Aorta (tissue), 5 donors: ENCODE measurements at places on chromosomes 13 and 19. TPM values are rescaled to one million over a fixed set of nuclear protein-coding genes. Genes with fewer than 3 reads are reported as not detected.

Gene KIR3DL2
- total RNA-seq = not detected

Gene ZNF665
- total RNA-seq = 9.2 TPM

DNA sequence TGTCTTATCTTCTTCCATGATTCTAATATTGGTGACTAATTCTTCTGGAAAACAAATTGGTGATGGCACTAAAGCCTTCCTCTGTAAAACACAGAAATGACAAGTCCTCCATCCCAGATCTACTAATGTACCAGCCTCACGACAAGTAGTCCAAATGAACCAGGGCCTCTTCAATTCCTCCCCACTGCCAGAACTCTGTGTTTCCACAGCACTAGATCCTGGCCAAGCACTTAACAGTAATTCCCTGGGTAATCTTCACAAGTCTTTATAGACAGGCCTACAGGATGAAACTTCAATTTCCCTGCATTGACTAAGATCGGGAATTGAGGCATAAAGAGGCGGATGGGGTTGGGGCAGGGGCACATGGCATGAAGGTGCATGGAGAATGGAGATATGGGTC is 52.7 kb downstream of the SIAH3 start:
- DNase-seq = no peak
- no peaks in the 10 kb centered on the region for H3K36me3 ChIP-seq
- no peak overlapping the region for H3K27ac ChIP-seq

DNA sequence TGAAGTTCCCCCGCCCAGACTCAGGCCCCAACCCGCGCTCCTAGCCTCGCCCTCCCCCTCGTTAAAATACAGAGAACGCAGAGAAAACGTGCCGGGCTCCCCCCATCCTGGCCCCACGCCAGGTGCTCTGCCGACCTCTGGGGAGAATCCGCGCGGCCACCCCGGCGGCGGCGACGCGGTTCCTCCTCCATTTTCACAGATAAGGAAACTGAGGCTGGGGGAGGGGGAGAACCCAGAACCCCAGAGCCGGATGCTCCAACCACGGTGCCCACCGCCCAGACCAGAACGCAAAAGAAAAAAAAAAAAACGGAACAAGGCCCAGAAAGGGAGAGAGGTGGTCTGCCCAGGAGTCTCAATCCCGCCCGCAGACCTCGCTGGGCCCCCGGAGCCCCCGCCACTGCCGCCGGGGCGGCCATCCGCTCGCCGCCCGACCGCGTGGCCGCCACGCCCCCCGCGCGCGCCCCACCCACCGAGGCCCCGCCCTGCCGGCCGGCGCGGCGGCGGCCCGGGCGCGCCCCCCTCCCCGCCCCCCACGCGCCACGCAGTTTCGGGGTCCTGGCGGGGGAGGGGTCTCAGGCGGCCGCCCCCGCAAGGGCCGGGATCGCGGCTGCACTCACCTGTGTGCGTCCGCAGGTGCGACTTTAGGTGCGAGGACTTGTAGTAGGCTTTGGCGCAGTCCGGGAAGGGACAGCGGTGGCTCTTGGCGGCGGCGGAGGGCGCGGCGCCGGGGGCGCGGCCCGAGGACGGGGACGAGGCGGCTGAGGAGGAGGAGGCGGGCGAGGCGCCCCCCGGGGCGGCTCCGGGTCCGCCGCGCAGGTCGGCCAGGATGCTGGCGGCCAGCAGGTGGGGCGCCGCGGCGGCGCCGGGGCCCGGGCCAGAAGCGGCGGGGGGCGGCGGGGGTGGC is 703 bp downstream of the KLF16 start:
- no peak overlapping the region for H3K27ac ChIP-seq
- H3K36me3 ChIP-seq = no peaks in the 10 kb centered on the region
- no peaks in the 10 kb centered on the region for H3K27me3 ChIP-seq
- DNase-seq = peak; percentile 71

DNA sequence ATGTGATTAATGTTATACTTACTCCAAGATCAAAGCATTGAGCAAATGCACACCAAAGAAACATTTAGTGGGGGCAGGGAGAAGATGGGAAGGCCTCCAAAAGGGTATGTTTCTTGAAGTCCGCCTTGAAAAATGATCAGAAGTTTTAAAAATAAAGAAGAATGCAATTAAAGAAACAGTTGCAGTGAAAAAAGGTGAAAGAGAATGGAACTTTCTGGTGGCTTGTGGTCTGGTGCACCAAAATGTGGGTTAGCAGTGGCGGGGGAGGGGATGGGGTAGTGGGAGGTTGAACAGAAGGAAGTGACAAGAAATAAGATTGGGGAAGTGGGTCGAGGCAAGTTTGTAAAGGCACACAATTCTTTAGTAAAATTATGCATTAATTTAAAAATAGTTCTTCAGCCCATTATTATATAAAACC is 2.5 kb downstream of the LCP1 start:
- H3K27me3 ChIP-seq = no peaks in the 10 kb centered on the region
- peak; percentile 85 for DNase-seq
- H3K27ac ChIP-seq = no peak overlapping the region
- H3K4me3 ChIP-seq = no peak overlapping the region
- no peaks in the 10 kb centered on the region for H3K4me1 ChIP-seq

DNA sequence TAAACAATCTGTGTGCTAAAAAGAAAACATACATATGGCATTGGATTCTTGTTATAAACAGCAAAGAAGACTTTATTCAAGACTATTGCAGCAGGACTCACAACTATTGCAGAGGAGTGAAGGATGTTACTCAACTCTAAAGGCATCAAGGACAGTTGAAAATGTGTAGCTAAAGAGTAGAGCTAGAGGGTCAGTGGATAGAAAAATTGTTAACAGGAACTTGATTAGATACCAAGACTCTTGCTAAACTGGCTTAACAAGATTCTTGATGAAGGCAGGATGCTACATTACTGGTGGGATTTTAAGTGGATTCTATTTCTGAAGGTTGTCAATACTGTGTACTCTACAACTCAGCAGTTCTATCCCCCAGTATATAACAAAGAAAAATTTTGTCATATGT is 1183.3 kb downstream of the SLITRK1 start:
- H3K27me3 ChIP-seq = no peaks in the 10 kb centered on the region
- no peak for DNase-seq
- H3K36me3 ChIP-seq = no peaks in the 10 kb centered on the region
- H3K27ac ChIP-seq = no peak overlapping the region
- no peaks in the 10 kb centered on the region for H3K4me1 ChIP-seq

DNA sequence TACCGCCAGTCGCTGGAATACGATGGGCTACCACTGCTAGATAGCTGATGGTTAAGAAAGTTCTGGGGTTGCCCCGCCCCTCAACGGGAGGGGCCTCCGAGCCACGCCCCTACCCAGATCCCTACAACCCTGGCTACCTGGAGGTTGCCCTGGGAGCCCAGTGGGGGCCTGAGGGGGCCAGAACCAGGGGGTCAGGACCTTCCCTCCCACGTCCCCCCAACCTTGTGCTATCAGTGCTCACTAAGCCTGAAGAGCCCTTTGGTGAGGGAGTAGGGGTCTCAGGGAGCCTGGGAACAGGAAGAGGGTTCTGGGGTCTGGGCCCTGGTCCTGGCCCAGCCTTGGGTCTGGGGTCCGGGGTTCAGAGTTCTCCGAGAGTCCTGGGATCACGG is 8.9 kb downstream of the OCEL1 start:
- no peak overlapping the region for H3K4me3 ChIP-seq
- H3K27me3 ChIP-seq = no peaks in the 10 kb centered on the region
- no peak for DNase-seq
- H3K36me3 ChIP-seq = no peaks in the 10 kb centered on the region
- H3K4me1 ChIP-seq = peaks cover 3% of the 10 kb centered on the region

DNA sequence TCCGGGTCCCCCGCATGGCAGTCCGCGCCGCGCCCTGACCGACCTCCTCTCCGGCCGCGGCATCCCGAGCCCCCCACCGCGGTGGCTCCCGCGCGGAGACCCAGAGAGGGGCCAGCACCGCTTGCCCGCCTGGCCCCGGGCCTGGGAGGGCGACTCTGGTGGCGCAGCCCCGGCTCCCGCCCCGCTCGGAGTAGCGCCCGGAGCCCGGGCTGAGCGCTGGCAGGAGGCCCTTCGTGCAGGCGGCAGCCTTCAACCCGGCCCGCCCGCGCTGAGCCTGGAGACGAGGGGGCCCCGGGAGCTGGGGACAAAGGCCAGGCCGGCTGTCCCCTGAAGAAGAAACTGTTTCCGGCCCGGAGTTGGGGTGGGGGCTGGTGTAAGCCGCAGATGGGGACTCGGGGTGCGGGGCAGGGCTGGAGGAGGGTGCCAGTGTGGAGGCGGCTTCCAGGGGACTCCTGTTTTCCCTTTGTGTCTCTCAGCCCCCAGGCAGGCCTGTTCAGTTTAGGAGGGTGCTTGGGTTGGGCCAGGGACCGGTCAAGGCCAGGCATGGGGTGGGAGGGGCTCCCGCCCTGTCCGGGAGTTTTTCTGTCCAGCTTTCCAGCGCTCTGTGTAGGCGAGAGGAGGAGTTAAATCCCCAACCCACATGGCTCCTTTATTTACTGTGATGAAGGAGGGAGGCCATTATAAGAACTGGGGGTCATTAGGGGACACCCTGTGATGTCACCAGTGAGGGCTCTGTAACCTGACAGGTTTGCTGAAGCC is 935 bp downstream of the LRP3 start:
- H3K36me3 ChIP-seq = no peaks in the 10 kb centered on the region
- H3K27me3 ChIP-seq = no peaks in the 10 kb centered on the region
- H3K4me1 ChIP-seq = no peaks in the 10 kb centered on the region
- peak; percentile 67 for DNase-seq
- peak overlapping the region; percentile 76 for H3K4me3 ChIP-seq

GRCh38 chr19:53828531-53828930 is 4.4 kb upstream of the NLRP12 start:
- no peaks in the 10 kb centered on the region for H3K27me3 ChIP-seq
- H3K4me1 ChIP-seq = no peaks in the 10 kb centered on the region
- DNase-seq = no peak
- no peaks in the 10 kb centered on the region for H3K36me3 ChIP-seq
- H3K4me3 ChIP-seq = no peak overlapping the region
- H3K27ac ChIP-seq = no peak overlapping the region

DNA sequence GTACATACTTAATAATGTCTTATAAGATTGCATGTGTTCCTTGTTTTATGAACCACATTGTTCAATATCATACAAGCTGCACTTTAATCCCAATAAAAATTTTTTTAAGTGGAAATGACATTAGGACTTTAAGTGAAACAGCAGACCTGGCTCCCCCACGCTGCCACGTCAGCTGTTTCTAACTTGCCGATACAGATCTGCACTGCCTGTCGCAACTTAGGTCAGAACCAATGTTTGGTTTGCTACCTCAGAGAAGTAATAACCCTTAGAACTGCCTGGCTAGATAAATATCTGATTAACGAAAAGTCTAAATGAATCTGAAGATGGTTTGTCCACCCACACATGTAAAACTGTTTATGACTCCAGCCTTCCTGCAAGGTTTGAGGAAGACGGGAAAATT is 327.5 kb upstream of the DACH1 start:
- no peaks in the 10 kb centered on the region for H3K27me3 ChIP-seq
- no peaks in the 10 kb centered on the region for H3K4me1 ChIP-seq
- no peak overlapping the region for H3K27ac ChIP-seq
- no peaks in the 10 kb centered on the region for H3K36me3 ChIP-seq
- no peak for DNase-seq
- H3K4me3 ChIP-seq = no peak overlapping the region
